Hepatocyte (in vitro differentiated cells): ENCODE measurements at places on chromosomes 3 and 15.

DNA sequence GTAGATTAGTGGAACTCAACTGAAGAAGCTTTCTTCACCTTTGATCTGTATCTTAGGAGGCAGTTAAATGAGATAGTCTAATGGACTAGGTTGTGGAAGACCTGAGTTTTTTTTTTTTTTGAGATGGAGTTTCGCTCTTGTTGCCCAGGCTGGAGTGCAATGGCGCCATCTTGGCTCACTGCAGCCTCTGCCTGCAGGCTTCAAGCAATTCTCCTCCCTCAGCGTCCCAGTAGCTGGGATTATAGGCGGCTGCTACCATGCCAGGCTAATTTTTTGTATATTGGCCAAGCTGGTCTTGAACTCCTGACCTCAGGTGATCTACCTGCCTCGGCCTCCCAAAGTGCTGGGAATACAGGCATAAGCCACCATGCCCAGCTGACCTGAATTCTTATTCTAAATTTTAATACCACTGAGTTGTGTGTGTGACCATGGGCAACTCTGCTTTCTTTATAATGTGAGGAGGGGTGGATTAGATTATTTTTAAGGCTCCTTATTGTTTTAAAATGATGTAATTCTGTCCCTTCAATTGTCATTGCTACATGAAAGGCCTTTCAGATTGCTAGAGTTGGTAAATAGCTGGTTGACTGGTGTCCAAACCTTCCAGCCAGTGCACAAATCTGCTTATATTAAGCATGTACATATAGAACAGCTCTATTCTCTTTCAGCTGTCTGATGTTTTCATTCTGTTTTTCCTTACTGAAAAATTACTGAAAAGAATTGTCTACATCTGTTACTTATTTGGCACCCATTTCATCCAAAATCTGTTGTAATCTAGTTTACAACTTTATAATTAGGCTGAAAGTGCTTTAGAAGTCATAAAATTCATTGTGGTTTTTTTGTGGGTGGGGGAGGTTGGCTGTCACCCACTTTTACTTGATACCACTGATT lies 2.3 kb downstream of the LNP1 start:
- no peaks in the 10 kb centered on the region for H3K36me3 ChIP-seq
- H3K4me1 ChIP-seq: peaks cover 9% of the 10 kb centered on the region
- no peaks in the 10 kb centered on the region for H3K27me3 ChIP-seq
- H3K4me3 ChIP-seq: peak overlapping the region; percentile 47
- no peak overlapping the region for H3K27ac ChIP-seq

- H3K27me3 ChIP-seq: no peaks in the 10 kb centered on the region
- no peak for DNase-seq
- H3K36me3 ChIP-seq: no peaks in the 10 kb centered on the region
- H3K27ac ChIP-seq: no peak overlapping the region
- H3K4me1 ChIP-seq: no peaks in the 10 kb centered on the region
- H3K4me3 ChIP-seq: no peak overlapping the region
Measured at GRCh38 chr3:109707617-109708016, 370.3 kb upstream of the DPPA4 start.

- H3K27me3 ChIP-seq: no peaks in the 10 kb centered on the region
- peaks cover 17% of the 10 kb centered on the region for H3K4me1 ChIP-seq
- H3K36me3 ChIP-seq: no peaks in the 10 kb centered on the region
- H3K4me3 ChIP-seq: no peak overlapping the region
Measured at GRCh38 chr15:93031103-93031464, 57.9 kb downstream of the RGMA start.

DNA sequence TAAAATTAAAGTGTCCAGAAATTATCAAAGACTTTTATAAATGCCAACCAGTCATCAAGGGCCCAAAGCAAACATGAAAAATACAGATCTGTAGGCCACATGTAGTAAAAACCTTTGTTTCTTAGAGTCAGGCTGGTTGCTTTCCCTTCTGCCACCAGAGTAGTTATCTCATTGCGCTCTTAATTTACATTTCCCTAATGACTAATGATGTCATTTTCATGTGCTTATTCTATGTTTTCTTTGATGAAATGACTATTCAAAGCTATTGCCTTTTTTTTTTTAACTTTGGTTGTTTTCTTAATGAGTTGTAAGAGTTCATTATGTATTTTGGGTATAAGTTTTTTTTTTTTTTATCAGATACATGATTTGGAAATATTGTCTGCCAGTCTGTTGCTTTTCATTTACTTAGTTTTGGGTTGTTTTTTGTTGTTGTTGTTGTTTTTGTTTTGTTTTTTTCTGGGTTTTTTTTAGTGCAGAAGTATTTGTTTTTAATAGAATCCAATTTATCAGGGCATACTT lies 140.6 kb downstream of the HCN4 start:
- H3K27me3 ChIP-seq: no peaks in the 10 kb centered on the region
- H3K27ac ChIP-seq: peak overlapping the region; percentile 2
- DNase-seq: no peak
- H3K4me1 ChIP-seq: no peaks in the 10 kb centered on the region
- H3K4me3 ChIP-seq: no peak overlapping the region

GRCh38 chr3:25663869-25664811 lies 567 bp downstream of the TOP2B start:
- peak overlapping the region; percentile 97 for H3K27ac ChIP-seq
- peaks cover 25% of the 10 kb centered on the region for H3K4me1 ChIP-seq
- H3K36me3 ChIP-seq: no peaks in the 10 kb centered on the region
- H3K27me3 ChIP-seq: no peaks in the 10 kb centered on the region
- peak; percentile 82 for DNase-seq

GRCh38 chr3:145902166-145902565 lies 258.8 kb downstream of the PLOD2 start:
- H3K4me1 ChIP-seq: no peaks in the 10 kb centered on the region
- H3K27me3 ChIP-seq: no peaks in the 10 kb centered on the region
- H3K4me3 ChIP-seq: no peak overlapping the region
- H3K36me3 ChIP-seq: no peaks in the 10 kb centered on the region
- DNase-seq: no peak

DNA sequence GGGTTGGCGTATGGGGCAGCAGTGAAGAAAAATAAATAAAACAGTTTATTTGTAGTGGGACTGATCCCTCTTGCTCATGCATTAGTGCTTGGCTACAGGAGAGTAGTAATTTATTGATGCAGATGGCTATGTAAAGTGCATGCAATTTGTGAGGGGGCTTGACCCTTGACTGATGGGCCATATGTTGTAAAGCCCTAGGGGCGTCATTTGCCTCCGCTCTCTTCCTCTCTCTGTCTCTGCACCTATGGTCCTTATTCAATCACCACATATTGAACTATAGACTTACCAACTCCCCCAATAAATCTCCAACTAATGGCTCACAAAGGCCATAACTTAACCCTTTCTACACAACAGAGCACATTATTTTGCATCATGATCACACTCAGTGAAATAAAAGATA lies 227.7 kb downstream of the ROBO2 start:
- no peak overlapping the region for H3K4me3 ChIP-seq
- no peak for DNase-seq
- no peaks in the 10 kb centered on the region for H3K4me1 ChIP-seq
- H3K27me3 ChIP-seq: no peaks in the 10 kb centered on the region

DNA sequence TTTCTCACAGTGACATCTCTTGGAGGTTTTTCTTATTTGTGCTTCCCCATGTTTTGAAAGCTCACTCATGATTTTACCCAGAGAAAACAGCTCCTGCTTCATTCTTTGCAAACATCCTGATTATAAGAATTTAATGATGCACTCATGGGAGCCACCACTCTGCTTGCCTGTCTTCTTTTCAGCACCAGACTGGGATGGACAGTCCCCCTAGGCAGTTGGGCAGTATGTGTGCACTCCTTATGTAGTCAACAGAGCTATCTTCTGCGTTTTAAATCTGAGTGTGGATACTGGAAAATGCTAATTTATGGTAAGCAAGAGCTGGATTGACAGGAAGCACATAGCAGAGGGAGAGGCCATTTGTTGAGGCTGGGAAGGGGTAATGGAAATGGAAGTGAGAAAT lies 276.1 kb downstream of the AGBL1 start:
- H3K27me3 ChIP-seq: no peaks in the 10 kb centered on the region
- no peak overlapping the region for H3K27ac ChIP-seq
- no peak overlapping the region for H3K4me3 ChIP-seq
- DNase-seq: peak; percentile 15

DNA sequence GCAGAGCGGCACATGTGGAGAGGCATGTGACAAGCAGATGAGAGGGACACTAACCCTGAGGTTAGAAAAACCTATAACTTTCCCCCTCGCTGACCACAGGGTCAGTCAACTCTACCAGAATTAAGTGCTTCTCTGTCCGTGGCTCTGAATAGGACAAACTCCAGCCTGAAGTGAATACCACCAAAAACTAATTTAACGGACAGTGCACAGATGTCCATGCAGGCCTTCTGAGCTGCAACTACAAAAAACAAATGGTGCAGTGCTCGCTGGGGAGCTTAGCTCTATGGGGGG lies 59.3 kb downstream of the ADCY5 start:
- no peak overlapping the region for H3K27ac ChIP-seq
- no peaks in the 10 kb centered on the region for H3K27me3 ChIP-seq
- no peak for DNase-seq
- peaks cover 20% of the 10 kb centered on the region for H3K4me1 ChIP-seq
- H3K4me3 ChIP-seq: no peak overlapping the region
- H3K36me3 ChIP-seq: no peaks in the 10 kb centered on the region

DNA sequence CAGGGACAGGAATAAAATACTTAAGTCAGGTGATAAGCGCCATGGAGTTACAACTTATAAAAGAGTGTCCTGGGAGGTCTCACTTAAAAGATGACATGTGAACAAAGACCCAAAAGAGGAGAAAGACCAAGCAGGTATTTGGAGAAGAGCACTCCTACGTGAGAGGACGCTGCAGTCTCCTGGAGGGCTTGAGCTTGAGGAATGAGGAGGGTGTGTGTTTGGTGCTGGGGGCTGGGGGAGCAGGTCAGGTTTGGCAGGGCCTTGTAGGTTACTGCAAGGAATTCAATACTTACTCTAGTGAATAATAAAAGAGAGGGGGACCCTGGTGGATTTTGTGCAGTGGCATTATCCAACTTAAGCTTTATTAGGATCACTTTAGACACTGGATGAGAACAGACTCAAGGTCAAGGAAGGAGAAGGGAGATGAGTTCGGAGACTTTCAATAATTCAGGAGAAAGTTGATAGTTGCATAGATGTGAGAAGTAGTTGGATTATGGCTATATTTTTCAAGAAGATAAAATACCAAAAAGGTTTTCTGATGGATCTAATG lies 32.4 kb downstream of the TNIK start:
- H3K27me3 ChIP-seq: no peaks in the 10 kb centered on the region
- no peak overlapping the region for H3K4me3 ChIP-seq
- peak overlapping the region; percentile 12 for H3K27ac ChIP-seq
- DNase-seq: no peak
- H3K4me1 ChIP-seq: no peaks in the 10 kb centered on the region

- no peaks in the 10 kb centered on the region for H3K27me3 ChIP-seq
- peaks cover 6% of the 10 kb centered on the region for H3K4me1 ChIP-seq
Measured at GRCh38 chr3:24678021-24678420, 183.4 kb upstream of the THRB start.

DNA sequence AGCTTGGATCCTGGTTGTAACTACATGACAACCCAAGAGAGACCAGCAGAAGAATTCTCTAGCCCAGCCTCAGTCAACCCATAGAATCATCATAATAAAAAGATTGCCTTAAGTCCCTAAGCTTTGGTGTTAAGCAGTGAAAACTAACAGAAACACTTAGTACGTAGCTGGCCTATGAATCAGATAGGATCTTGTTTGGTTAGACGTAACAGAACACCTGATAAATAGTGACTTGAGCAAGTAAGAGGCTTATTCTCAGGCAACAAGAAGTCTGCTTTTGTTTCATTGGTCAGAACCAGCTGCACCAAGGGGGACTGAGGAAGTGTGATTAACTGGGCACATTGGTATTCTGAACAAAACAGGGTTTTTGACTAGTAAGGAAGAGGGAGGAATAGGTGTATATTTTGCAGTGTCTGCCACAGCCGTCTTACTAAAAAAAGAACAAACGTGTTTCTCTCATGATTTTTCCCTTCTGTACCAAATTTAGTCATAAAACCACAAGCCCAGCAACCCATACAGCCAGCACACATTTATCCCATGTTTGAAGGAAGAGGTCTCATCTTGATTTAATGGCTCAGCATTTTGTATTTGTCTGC lies 53.3 kb upstream of the GLCE start:
- no peak overlapping the region for H3K4me3 ChIP-seq
- H3K36me3 ChIP-seq: no peaks in the 10 kb centered on the region
- H3K27me3 ChIP-seq: no peaks in the 10 kb centered on the region
- peak; percentile 33 for DNase-seq
- H3K27ac ChIP-seq: no peak overlapping the region

GRCh38 chr3:179375091-179375999 lies 27.8 kb downstream of the MFN1 start:
- DNase-seq: no peak
- no peak overlapping the region for H3K27ac ChIP-seq
- no peak overlapping the region for H3K4me3 ChIP-seq
- H3K36me3 ChIP-seq: no peaks in the 10 kb centered on the region
- no peaks in the 10 kb centered on the region for H3K4me1 ChIP-seq
- no peaks in the 10 kb centered on the region for H3K27me3 ChIP-seq

DNA sequence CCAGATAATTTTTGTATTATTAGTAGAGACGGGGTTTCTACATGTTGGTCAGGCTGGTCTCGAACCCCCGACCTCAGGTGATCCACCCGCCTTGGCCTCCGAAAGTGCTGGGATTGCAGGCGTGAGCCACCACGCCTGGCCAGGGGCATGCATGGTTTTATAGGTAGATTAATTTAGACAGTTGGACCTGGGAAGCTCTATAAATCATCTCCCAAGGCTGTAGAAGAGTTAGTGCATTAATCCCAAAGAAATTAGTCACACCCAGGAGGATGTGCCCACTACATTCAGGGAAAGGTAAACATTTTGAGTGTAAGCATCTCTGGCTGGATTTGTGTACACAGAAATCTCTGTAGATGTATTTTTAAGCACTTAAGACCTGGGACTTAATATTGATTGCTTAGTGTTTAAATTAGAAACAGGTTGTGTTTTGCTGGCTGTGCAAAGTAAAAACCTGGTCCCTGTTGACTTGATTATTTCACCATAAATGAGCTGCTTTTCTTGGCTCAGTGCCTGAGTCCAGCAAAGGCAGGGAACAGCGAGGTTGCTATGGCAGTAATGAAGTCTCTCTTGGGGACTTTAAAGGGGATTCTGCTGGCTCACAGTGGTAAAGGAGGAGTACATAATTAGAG lies 19.2 kb downstream of the EXOSC7 start:
- peaks cover 38% of the 10 kb centered on the region for H3K4me1 ChIP-seq
- H3K4me3 ChIP-seq: no peak overlapping the region
- DNase-seq: peak; percentile 53
- H3K36me3 ChIP-seq: no peaks in the 10 kb centered on the region
- H3K27ac ChIP-seq: peak overlapping the region; percentile 78
- no peaks in the 10 kb centered on the region for H3K27me3 ChIP-seq

DNA sequence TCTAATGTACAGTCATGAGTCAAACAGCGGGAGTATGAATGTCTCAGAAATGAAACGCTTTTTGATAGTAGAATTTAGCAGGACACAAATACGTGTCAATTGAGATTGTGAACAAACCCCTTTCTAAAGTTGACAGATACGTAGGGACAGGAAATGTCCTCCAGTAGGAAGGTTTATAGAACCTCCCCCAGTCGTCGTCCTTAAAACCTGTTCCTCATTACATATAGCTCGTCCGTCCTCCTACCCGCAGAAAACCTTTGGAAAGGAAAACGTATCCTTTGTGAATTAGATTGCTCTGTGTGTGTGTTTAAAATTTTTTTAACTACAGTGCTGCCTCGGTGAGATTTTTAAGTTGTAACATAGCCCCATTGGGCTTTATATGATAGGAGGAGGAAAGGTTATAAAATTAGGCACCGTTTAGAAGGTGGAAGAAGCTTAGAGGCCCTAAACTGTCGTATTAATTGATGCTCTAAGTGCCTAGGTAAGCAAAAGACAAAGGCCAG lies 4.1 kb downstream of the UBE2E1 start:
- no peak for DNase-seq
- H3K27ac ChIP-seq: peak overlapping the region; percentile 94
- H3K4me1 ChIP-seq: peaks cover 46% of the 10 kb centered on the region
- H3K4me3 ChIP-seq: peak overlapping the region; percentile 62
